Activated CD4-positive, alpha-beta T cell treated with anti-CD3 and anti-CD28 coated beads for 36 hours (primary cell): ENCODE measurements at places on chromosomes 5 and 9.

GRCh38 chr9:37574241-37574721, 1.9 kb downstream of the FBXO10 start:
- no peak for DNase-seq

GRCh38 chr5:60590172-60590571, 109.8 kb downstream of the DEPDC1B start:
- no peak for DNase-seq

GRCh38 chr5:116885825-116886224, 311.2 kb upstream of the SEMA6A start:
- DNase-seq, result no peak

- DNase-seq, result no peak
Observed at GRCh38 chr9:114000063-114000454, 78.0 kb downstream of the AMBP start.

DNA sequence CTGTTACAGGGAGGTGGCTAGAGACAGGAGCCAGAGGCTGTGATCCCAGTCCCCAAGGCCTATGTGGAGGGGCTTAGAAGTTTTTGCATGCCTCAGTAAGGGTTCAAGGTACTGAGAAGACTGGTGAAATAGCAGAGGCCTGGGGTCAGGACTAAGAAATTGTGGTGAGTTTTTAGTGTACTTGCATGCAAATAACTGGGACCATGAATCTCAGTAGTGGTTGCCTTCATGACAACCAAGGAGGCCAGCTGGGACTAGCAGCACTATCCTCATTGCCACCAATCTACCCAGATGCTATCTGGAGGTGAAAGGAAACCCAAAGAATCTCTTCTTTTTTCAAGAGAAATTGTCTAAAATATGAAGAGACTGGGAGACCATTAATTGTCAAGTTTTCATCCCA, 395.1 kb downstream of the CETN3 start:
- no peak for DNase-seq

- peak; percentile 59 for DNase-seq
Observed at GRCh38 chr5:139670369-139671095, 22.4 kb downstream of the CXXC5 start.

- DNase-seq, result no peak
Observed at GRCh38 chr9:98413084-98413483, 157.6 kb upstream of the TBC1D2 start.

- DNase-seq, result peak; percentile 90
Observed at GRCh38 chr9:93091453-93092081, 4.5 kb upstream of the CARD19 start.

DNA sequence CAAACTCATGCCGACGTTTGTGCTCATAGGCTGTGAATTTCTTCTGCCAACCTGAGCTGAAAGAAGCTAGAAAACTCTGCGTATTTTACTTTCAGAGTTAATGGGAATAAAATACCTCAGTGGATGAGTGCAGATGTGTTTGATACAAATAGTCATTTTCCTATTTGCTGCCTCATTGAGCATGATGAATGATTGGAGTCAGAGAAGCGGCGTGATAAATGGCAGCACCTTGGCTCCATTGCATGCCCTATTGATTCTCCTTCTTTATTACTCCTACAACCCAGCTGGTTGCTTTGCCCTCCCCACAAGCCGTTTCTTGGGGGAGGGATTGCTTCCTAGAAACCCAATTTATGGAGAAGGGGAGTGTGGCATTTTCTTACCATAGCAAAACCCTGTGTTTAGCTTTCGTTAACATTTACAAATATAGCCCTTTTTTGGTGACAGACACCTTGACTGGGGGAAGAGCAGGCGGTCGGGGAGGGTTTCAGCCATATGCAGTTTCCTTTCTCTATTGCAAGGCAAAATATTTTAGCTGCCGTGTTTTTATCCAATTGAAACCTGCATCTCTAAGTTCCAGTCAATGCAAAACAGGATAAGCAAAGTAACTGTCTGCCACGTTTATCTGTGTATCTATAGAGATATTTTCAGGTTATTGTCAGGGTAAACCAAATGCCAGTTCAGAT, 93.1 kb upstream of the TBCA start:
- DNase-seq, result no peak

DNA sequence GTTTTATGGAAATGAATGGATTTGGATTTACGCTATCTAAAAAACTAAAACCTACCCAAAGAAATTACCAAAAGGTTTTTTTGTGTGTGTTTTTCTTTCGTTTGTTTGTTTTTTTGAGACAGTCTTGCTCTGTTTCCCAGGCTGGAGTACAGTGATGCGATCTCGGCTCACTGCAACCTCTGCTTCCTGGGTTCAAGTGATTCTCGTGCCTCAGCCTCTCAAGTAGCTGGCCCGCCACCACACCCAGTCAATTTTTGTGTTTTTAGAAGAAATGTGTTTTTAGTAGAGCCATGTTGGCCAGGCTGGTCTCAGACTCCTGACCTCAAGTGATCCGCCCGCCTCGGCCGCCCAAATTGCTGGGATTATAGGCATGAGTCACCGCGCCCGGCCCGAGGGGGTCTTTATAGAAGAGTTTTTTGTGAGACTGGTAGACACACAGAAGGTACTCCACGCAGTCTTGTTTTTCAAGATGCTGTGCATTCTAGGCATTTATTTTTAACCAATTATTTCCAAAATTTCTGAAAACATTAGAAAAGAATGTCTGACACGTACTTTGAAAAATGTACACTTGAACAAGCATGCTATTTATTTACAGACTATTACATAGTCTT, 75.7 kb downstream of the NR6A1 start:
- DNase-seq, result no peak

GRCh38 chr5:14181299-14181968, 38.3 kb downstream of the TRIO start:
- no peak for DNase-seq

- no peak for DNase-seq
Observed at GRCh38 chr9:101372327-101373118, 12.3 kb downstream of the BAAT start.

DNA sequence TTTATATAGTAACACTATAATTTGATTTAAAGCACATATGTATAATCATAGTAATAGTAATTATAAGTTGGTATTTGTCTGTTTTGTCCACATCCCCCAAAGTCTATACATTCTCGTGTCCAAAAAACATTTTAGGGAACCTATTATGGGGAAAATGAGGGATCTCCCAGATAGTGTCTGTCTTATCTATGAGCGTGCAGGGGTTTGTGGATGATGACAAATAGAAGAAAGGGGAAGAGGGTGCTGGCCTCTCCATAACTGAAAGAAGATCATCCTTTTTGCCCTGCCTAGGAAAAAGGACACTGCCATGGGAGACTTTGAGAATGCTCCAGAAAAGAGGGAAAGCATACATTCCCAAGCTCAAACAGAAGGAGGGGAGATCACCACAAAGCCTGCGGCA, 45.3 kb downstream of the C5orf22 start:
- no peak for DNase-seq

DNA sequence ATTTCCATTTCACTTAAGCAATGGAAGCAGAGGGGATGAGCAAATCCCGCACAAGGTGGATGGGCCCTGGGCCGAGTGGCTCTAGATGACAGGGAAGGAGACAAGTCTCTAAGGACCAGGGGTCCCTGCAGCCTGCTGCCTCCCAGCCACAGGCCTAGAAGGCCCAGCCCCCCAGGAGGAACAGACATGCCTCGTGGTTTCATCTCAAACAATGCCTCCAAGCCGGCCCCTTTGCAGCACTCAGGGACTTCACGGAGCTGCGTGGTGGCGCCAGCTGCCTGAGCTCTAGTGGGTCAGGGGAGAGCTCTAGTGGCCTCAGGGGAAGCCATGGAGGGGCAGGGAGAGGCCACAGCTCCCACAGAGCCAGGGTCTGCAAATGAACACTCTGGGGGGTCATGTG, 48.8 kb downstream of the HABP4 start:
- DNase-seq, result no peak

DNA sequence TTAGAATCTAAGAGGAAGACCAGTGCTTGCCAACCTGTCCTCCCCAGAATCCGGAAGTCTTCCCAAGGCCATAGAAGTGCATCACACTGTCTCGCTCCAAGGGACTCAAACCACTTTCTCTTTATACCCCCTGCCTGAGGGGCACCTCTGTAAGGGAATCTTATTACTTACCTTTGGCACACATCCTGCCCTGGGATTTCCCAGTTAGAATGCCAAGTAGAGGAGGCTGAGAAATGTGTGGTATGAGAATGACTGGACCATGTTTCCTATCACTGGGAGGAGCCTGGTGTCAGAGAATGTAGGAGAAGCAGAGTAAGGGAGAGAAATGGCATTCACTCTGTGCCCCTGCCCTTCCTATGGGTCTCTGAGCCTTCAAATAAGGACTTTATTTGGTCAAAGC, 85.8 kb downstream of the AOPEP start:
- DNase-seq, result peak; percentile 21

GRCh38 chr9:1005043-1005667, 28.7 kb downstream of the DMRT3 start:
- DNase-seq, result peak; percentile 27

- DNase-seq, result no peak
Observed at GRCh38 chr9:138051586-138052321, 174.2 kb downstream of the CACNA1B start.

DNA sequence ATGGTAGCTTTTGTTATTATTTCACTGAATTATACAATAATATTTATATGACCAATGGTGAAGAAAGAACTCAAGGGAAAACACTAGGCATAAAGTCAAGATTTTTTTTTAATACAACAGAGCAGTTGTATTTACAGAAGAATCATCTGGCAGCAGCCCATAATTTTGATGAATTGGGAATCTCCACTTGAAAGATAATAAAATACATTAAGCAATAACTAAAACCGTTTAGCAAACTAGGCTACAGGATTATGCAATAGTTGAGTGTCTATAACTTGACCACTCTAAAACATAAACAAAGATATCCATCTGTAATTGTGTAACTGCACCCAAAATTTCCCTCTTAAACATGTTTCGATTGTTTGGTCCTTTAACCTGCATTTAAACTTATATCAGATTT, 80.8 kb downstream of the SNCAIP start:
- DNase-seq, result no peak

DNA sequence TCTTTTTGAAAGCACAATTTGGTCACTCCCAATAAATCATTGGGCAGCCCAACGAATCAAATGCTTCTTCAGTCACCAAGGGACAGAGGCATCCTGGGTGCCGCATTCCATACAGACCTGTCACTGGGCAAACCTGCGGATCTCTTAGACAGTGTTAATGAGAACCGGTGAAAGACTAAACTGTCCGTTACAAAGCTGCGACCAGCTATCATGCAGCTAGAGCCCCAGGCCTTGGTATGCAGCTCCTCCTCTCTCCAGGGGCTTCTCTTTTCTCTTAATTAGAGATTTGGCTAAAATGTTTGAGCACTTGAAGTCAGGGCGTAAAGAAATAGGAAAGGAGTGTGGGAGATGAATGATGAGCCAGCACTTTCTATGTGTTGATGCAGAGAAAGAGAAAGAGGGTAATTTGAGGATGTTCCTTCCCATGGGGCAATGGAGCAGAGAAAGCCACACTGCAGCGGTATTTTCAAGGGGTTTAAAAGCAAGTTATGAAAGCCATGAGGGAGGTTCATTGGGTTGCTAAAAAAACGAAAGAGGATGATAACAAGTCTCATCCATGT, 175.3 kb downstream of the RFK start:
- no peak for DNase-seq

GRCh38 chr9:13165956-13166355, 113.5 kb downstream of the MPDZ start:
- DNase-seq, result no peak

DNA sequence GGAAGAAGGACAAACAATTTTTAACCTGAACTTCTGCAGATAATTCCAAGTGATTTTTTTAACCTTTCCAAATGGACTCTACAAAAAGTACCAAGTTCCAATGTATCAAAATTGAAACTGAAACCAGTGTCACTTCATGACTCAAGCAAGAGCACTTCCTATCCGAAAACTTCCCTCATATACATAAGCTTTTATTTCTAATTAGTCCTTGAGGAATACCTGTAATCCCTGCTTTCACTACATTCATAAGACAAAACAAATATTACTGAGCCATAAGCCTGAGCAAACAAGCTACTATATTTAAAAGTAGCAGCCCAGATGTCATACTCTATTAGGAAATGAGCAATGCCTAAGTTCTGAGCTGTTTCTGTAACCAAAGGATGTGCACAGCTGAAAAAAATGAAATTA, 224.4 kb downstream of the EBF1 start:
- no peak for DNase-seq

- no peak for DNase-seq
Observed at GRCh38 chr5:96288845-96289185, 144.2 kb downstream of the PCSK1 start.

GRCh38 chr5:153504726-153505125, 14.3 kb downstream of the GRIA1 start:
- DNase-seq, result no peak

DNA sequence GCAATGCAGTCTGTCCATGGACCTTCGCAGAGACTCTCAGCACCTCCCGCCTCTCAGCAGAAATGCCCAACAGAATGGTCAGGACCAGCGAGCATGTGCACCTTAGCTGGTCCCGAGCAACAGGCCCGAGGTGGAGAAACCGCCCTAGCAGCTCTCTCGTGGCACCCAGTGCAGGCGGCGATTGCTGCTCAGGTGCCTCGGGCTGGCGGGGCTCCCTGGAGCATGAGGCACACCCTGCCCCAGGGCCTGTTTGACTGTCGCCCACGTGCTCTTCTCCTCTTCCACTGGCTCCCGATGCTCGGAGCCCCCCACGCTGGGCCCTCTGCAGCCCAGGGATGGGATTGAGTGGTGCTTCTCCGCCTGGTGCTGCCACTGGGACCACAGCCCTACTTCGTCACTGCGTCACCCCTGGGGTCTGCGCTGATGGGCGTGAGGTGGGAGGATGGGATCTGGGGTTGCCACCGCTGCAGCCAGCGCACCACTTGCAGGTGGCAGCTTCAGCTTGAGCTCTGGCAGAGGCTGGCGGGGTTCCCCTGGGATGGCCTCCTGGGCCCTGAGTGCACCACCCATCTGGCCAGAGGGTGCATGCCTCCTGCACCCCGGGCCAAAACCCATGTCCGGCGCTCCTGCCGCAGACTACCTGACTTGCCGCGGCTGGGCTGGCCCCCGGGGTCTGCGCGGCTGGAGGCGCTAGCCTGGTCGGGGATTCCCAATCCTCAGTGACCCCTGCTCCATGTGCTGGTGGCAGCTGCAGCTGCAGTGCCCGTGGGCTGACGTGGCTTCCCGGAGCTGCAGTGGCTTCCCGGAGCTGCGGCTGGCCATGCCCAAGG, 244.2 kb downstream of the FOXD4L6 start:
- DNase-seq, result peak; percentile 3

DNA sequence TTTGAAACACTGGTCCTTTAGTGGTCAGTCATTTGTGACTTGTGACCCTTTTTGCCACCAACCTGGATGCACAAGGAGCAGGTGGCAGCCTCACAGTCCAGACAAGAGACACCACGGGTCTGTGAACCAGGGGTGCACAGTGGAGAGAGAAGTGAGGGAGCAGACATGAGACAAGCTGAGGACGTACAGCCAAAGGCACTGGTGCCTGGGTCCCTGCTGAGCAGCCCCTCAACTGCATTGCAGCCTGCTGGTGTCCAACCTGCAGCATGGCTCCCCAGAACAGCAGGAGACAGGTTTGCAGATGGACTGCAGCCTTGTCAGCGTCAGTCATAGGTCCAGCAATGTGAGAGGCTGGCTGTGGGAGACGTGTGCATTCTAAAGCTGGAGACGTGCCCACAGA, 124.2 kb upstream of the FSTL4 start:
- no peak for DNase-seq
